ENCODE measurements at places on chromosomes 16 and 17.

GRCh38 chr17:51395621-51396020 lies 135.3 kb downstream of the UTP18 start:
- DNase-seq = no peak

DNA sequence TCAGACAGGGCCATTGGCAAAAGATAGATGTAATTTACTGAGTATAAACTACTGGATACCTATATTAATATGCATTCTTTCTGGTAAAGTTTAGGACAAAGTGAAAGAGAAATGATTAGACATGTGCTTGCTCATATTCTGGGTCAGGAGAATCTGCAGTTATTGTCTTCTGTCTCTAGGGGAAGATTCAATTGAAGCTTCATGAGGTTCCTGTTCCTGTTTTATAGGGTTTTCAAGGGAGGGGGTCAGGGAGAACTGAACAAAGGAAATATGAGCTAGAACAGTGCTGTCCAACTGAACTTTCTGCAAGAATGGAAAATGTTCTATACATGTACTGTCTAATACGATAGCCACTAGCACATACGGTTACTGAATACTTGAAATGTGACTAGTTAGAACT lies 59.3 kb upstream of the CORO6 start:
- DNase-seq = no peak

- DNase-seq = no peak
These were observed 32.1 kb downstream of the DNAH17 start for GRCh38 chr17:78544881-78545755.

- DNase-seq = no peak
These were observed 35.5 kb upstream of the METTL16 start for GRCh38 chr17:2547176-2547575.

DNA sequence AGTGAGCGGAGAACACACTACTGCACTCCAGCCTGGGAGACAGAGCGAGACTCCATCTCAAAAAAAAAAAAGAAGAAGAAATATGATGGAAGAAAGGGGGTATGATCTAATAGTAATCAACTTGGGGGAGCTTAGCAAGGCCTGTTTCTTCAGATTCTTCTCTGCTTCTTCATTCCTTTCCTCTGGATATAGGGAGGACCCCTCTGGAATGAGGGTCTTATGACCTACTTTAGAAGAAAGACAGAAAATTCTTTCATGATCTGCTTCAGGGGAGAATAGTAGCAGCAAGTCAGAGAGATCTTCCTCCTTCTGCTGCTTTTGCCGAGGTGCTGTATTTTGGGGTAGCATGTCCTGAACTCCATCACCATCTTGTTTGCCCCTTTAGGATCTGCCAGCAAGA lies 44.9 kb upstream of the ETV4 start:
- DNase-seq = no peak

DNA sequence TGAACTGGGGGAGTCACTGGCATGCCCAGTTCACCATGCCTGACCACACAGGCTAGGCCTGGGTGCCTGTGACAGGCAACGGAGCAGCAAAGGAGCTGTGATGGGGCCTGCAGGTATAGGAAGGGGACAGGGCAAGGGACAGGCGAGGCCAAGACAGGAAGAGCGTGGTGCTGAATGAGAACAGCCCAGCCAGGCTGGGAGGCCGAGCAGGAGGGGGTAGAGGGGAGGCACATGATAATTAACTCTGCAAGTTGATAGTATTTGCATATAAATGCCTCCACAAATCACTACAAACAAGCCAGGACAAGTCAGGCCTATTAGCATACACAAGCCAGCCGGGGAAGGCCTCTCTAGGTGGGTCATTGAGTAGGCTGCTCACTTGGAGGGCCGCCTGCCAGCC lies 7.8 kb downstream of the ZFHX3 start:
- DNase-seq = no peak

- no peak for DNase-seq
These were observed 44.3 kb upstream of the CDH5 start for GRCh38 chr16:66322174-66322573.

All from GM12878 (cell line).